Activated T-helper 1 cell treated with anti-CD3 and anti-CD28 coated beads, Interleukin-12 subunit alpha, Interleukin-12 subunit beta, Interleukin-2, Interleukin-4 antibody, amounts not matched to agents 30 ng/mL and 10 ng/mL and 1 ng/mL, durations not matched to agents 14 hours and 24 hours and 36 hours (primary cell): ENCODE measurements at places on chromosomes 4 and X.
A peak's percentile ranks its signal among the peaks of the same experiment; 100 is the strongest.

- H3K4me3 ChIP-seq: no peak overlapping the region
- no peak for DNase-seq
- H3K27me3 ChIP-seq: peaks cover 2% of the 10 kb centered on the region
- H3K27ac ChIP-seq: no peak overlapping the region
- H3K36me3 ChIP-seq: no peaks in the 10 kb centered on the region
These were observed 8.5 kb upstream of the NXF3 start for GRCh38 chrX:103101299-103102042.

DNA sequence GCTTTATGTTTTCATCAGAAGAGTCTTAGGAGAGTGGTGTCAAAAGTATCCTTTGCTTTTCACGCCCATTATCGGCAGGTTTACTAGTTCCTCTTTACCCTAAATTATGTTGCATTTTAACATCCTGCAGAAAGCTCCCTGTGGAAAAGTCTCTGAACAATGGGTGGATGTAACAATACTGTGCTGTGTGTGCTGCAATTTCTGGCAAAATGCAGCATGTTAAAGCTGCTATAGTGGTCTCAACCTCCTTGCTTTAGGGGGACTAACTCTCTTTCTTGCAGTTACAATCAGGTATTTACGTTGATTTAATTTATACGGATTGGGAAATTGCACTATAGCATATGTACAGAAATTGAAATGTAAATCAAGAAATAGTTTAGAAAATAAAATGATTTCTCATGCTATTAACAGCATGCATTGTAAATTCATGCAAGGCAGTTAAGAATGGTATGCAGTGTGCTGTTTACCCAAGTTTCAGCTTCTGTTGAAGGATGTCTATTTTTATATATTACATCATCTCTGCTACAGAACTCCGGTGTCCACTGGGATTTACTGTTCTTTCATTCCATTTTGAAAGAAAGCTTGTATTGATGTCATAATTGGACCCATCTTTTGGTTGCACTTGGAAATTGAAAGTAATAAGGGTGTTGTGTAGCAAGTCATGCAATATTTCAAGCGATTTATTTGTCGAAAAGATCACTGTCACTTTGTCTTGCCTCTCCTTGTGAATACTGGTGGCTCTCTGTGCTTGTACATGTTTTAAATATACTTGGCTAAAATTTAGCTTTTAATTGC is 145.7 kb downstream of the RAPGEF2 start:
- H3K36me3 ChIP-seq: peaks cover 7% of the 10 kb centered on the region
- peaks cover 5% of the 10 kb centered on the region for H3K4me1 ChIP-seq
- no peak for DNase-seq
- H3K27ac ChIP-seq: no peak overlapping the region
- no peaks in the 10 kb centered on the region for H3K27me3 ChIP-seq
- no peak overlapping the region for H3K4me3 ChIP-seq

GRCh38 chr4:136637071-136637777 is 895.1 kb downstream of the PCDH18 start:
- DNase-seq: no peak
- no peak overlapping the region for H3K4me3 ChIP-seq

- no peaks in the 10 kb centered on the region for H3K27me3 ChIP-seq
- H3K4me1 ChIP-seq: peaks cover 7% of the 10 kb centered on the region
- no peak for DNase-seq
- H3K4me3 ChIP-seq: peak overlapping the region; percentile 30
- H3K27ac ChIP-seq: no peak overlapping the region
- peaks cover 19% of the 10 kb centered on the region for H3K36me3 ChIP-seq
These were observed 8.6 kb downstream of the APEX2 start for GRCh38 chrX:55008571-55009358.

GRCh38 chrX:27309406-27309805 is 153.7 kb downstream of the PPP4R3C start:
- H3K27ac ChIP-seq: no peak overlapping the region
- H3K4me1 ChIP-seq: no peaks in the 10 kb centered on the region
- H3K36me3 ChIP-seq: no peaks in the 10 kb centered on the region
- no peak for DNase-seq

GRCh38 chrX:21770631-21771321 is 12.9 kb upstream of the SMPX start:
- H3K36me3 ChIP-seq: peaks cover 7% of the 10 kb centered on the region
- H3K4me1 ChIP-seq: peaks cover 32% of the 10 kb centered on the region
- DNase-seq: no peak
- H3K4me3 ChIP-seq: no peak overlapping the region
- no peak overlapping the region for H3K27ac ChIP-seq
